HepG2 (cell line): ENCODE measurements at places on chromosomes 7 and 10. TPM values are rescaled to one million over a fixed set of nuclear protein-coding genes. Genes with fewer than 3 reads are reported as not detected.

GRCh38 chr10:62171791-62172190 is 96.9 kb downstream of the RTKN2 start:
- no peak for DNase-seq

- DNase-seq: no peak
These were observed 731.6 kb upstream of the ANKRD30A start for GRCh38 chr10:36393801-36394200.

DNA sequence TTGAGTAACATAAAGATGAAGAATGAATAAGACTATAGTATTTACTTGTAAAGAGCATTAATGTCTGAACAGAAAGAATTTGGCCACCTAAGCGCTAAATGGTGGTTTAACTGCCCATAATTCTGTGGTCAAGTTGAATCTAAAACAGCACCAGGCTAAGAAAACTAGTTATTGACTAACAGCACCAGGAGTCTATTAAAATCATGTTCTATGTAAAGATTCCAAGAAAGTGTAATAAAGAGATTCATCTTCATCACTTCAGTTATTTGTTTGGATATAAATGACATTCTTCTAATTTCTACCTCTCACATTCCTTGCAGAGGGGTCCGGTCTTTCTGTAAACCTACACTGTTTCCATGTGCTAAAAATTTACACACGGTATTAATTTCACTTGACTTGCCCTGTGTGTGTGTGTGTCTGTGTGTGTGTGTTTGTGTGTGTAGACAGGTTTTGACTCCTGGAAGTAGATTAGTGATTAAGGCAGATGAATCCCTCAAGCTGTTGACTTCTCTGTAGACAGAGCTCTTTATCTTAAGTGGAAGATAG is 84.4 kb downstream of the KLF6 start:
- no peak for DNase-seq

Gene CUL1
- 27.6 and 30.1 TPM in 2 replicates for polyA plus RNA-seq

- DNase-seq: no peak
These were observed 222.0 kb downstream of the MAD1L1 start for GRCh38 chr7:2010551-2011265.

Gene CALML3
- not detected in 2 replicates for polyA plus RNA-seq

GRCh38 chr7:133613250-133613790 is 360.4 kb downstream of the EXOC4 start:
- DNase-seq: no peak

GRCh38 chr10:15370212-15370855 is 755 bp downstream of the FAM171A1 start:
- no peak for DNase-seq

Gene TAF6
- 12.6 and 12.9 TPM in 2 replicates for polyA plus RNA-seq

Gene TMEM236
- polyA plus RNA-seq: 0.08 and 0.09 TPM in 2 replicates

DNA sequence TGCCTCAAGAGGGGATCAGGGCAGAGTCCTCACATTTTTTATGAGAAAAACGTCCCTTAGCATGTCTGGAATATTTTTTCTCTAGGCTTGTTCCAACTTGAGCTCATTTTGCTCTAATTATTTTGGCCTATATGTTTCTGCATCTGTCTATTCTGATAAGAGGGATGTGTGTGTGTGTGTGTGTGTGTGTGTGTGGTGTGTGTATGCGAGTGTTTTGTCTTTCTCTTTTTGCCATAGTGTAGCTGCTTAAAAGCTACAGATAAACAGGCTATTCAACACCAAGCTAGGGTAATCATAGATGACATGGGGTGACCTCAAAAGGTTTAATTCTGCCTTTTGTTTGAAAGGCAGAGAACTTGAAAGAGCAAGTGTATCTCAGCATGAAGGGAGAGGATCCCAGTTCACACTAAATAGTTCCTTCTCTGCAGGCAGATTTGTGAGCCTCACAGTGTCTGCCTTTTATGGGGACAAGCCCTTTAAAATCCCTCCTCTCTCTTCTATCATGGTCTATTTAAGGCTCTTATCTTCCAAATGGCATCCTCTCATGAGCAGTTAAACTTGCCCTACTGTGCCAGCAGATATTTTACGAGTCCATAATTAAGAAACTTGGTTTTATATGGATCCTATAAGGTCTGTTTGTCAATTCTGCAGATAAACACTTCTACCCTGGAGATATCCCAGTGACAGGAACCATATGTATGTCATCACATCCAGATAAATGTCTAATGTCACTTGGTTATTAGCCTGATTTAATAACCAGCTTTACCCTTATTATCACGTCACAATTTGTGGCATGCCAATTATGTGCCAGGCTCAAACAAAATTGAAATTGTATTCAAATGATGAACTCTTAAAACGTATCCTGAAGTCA is 202.9 kb upstream of the MTPN start:
- DNase-seq: no peak

- DNase-seq: no peak
These were observed 116.9 kb downstream of the CDCA7L start for GRCh38 chr7:21828841-21829240.

DNA sequence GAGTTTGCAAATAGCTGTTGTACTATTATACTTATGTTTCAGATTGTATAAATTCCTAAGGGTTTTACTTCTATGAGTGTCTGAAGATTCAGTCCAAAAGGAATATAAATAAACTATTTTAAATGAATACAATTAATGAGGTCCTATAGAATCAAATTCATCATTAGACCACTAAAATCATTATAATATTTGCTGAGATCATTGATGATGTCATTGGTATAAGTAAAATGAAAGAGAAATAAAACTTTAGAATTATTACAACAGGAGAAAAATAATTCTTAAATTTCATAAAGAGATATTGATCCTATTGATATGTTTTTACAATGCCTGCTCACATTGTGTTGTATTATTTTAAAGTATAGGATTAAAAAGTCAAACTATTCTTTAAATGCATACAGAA is 544.0 kb upstream of the ZWINT start:
- DNase-seq: no peak

- DNase-seq: no peak
These were observed 27.3 kb upstream of the AFAP1L2 start for GRCh38 chr10:114431414-114432135.

Gene SPDYE9
- polyA plus RNA-seq: not detected in 2 replicates

DNA sequence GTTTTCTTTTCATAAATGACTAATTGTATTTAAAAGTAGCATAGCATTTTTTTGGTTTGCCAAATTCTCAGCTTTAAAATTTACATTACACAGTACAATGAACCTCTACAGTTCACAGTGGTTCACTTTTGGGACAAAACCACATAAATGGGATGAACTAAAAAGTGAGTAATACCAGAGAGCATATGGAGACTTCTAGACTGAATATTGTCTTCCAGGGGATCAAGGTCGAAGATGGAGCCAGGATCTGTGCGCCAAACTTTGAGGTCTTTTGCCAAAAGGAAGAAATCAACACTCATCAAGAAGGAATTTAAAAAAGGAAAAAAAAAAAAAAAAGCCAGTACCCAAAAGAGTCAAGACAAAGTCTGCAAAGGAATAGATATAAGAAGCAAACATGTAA is 87.5 kb downstream of the NEBL start:
- DNase-seq: no peak

DNA sequence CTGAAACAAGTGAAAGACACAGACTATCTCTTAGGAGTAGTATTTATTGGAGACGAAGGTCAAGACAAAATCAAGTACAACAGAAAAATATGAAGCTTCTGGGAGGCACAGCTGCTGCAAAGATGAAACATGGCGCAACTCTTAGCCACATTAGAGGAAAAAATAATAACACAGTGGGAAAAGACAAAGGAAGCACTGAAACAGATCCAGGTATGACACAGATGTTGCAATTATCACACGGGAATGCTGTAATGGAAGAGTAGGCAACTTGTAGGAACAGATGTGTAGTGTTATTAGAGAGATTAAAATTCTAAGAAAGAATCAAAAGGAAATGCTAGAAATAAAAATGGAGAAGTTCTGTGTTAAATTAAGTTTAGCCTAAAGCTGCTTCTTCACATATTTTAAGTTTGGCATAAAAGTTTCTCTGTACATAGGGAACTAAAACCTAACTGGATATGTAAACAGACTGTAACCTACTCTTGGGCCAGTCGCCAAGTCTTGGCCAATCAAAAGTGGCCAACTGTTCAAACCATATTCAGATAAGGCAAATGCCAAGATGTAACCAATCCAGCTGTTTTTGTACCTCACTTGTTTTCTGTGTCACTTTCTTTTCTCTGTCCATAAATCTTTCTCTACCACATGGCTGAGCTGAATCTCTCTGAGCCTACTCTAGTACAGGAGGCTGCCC is 1132.0 kb upstream of the LRRTM3 start:
- no peak for DNase-seq

DNA sequence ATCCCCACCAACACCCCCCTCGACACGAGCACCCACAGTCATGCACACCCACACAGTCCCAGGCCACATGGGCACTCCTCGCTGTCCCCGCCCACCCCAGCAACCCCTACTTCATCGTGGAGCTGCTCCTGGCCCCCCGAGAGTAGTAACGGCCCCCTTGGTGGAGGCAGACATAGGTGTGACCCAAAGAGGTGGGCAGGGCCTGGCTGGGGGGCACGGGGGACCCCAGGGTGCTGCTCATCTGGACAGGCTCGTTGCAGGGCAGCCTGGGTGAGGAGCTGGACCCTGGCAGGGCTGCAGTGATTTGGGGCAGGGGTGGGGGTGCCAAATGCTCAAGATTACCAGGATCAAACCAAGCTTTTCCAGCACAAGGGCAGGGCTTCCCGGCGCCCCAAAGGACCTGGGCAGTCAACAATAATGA is 42.4 kb upstream of the ZMIZ1 start:
- no peak for DNase-seq

DNA sequence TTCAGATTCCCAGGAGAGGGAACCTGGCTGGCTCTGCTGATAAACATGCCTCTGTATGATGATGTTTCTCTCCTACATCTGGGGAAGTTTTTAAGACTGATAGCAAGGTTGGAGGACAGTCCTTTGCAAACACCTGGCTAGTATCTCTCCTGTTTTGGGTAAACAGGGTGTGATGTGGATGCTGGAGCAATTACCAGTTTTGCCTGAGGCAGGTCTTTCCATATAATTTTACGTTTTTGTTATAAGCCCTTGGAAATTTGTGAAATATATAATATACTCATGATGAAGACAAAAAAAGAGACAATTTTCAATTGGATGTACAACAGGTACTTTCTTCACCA is 138.6 kb downstream of the ADAM22 start:
- no peak for DNase-seq

DNA sequence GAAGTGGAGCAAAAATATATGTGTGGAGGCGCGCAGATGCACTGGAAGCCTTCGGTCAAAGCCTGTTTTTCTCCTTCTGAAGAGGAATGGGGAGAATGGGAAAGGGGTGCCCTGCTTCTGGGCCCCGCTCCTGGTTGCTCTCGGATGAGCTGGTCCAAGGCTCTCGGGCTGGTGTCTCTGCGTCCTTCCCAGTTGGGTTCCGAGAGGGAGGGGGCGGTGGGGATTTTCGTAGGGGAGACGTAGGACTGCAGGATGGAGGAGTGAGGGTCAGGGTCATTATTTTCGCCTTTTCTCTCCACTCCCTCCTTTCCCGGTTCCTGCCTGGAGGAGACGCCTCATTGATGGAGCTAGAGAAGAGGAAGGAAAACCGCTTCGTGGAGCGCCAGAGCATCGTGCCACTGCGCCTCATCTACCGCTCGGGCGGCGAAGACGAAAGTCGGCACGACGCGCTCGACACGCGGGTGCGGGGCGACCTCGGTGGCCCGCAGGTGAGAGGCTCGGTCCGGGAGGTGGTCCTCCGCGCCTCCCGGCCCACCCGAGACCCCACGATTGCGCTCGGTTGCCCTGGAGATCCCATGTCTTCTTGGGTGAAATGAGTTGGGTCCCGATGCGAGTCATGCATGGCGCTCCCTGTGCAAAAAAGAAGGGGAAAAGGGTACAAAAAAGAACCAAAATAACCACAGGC is 790 bp downstream of the ADAM22 start:
- no peak for DNase-seq
